ENCODE measurements at places on chromosomes 3 and 15.
A peak's percentile ranks its signal among the peaks of the same experiment; 100 is the strongest.

GRCh38 chr3:161560008-161560637, 63.5 kb downstream of the OTOL1 start:
- peak; percentile 8 for DNase-seq

- DNase-seq = no peak
Measured at GRCh38 chr3:52297242-52298148, 9.9 kb downstream of the GLYCTK start.

- DNase-seq = no peak
Measured at GRCh38 chr3:31462050-31462569, 70.6 kb upstream of the STT3B start.

DNA sequence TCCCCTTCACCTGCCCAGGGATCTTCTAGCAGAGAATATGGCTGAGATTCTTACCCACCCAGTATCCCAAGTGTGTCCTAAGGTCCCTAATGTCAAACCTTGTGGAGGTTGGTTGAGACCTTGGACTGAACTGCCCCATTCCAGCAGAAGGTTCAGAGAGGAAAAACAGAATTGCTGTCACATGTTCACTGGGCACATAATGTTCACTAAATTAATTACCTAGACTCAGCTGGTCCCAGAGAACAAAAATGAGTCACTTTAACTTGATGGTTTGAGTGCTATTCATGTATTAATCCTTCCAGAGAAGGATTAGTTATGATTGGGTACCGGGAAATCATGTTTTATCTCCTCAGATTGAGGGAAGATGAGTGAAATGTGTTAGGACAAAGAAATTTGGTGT, 171.3 kb upstream of the GADL1 start:
- DNase-seq = no peak

DNA sequence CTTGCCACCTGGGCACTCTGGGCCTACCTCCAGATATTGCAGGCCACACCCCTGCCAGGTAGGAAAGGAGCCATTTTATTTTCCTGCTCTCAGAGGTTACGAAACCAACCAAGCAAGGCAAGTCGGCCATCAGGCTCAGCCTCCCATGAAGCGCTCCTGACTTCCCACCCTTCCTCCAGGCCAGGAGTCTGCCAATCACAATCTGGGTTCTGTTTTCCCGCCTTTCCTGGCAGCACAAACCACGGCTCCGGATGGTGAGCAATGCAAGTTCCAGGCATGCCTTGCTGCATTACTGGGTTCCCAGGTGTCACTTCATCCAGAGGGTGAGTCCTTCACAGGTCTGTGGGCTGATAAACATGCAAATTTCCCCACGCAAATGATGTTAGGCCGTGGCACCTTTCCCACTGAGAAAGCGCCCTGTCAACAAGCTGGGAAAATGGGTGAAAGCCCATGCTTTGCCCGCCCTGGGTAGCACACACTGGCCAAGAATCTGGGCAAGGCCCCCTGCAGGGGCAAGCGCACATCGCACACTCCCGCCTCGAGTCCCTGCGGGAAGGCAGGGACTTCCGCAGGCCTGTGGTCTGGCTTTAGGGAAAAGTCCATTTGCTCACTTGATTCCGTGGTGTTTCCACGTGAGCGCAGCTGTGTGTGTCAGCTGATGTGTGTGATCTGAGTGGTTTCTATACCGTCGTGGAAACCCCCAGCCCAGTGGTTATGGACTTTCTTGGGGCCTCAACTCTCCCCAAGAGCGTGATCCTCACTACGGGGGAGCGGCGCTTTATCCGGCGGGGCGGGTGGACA, 61.6 kb upstream of the RYK start:
- DNase-seq = peak; percentile 10

DNA sequence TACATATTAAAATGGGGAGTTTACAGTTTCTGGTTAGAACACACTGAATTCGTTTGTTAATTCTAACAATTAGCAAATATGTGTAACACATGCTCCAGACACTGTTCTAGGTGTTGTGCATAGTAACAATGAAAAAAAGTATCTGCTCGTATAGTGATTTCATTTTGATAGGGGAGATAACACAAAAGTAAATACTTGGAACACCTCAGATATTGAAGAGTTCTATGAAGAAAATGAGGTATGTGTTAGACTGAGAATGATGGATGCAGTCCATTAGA, 6.8 kb upstream of the TMF1 start:
- no peak for DNase-seq

DNA sequence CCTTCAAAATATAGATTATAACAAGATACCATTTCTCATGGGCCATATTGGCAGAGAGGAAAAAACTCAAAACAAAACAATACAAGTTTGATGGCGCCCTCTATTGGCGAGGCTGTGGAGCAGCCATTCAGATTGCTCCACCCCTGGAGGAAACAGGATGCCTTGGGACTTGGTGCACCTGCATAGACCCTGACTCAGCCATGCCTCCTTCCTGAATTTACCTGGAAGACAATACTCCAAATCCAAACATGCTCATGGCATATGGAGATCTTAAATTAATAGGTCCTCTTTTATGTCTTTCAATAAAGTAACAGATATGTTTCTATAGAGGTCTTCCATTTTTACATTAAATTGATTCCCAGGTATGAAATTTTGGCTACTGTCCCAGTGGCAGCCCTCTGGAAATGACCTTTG, 90.0 kb downstream of the APBA2 start:
- peak; percentile 74 for DNase-seq

GRCh38 chr3:61669668-61670299, 108.4 kb downstream of the PTPRG start:
- DNase-seq = no peak

DNA sequence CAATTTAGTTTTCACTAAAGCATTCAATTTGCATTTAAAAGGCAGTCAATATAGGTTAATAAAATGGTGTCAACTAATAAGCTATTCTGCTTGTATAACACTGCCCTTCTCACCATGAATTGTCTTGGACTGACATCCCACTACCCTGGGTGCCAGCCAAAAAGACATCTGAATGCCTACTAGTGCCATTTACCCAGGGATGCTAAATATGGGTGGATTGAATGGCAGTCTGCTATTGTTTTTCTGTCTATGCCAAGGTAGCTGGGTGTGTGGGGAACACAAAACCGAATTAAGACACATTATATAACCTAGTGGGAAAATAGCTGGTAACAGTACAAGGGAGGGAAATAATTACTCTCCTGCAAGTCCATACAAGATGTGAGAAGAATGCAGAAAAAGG, 240.0 kb upstream of the CFAP20DC start:
- no peak for DNase-seq

DNA sequence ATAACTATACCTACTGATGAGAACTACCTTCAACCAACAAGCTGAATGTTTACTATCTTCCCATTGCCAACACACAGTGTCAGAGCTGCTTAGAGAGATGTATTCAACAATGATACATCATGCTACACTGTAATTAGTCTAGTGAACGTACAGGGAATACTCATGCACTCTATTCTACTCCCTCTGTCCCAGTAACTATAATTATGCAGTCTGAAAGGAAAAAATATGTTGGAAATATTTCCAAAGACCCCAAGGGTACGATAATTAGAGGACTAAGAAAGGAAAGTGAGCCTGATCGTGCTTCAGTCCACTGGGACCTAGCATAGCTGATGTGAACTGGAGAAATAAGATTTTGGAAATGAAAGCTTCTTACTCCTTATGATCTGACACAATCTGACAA, 36.9 kb upstream of the FSIP1 start:
- no peak for DNase-seq

GRCh38 chr3:165754219-165755007, 82.8 kb downstream of the BCHE start:
- DNase-seq = no peak

DNA sequence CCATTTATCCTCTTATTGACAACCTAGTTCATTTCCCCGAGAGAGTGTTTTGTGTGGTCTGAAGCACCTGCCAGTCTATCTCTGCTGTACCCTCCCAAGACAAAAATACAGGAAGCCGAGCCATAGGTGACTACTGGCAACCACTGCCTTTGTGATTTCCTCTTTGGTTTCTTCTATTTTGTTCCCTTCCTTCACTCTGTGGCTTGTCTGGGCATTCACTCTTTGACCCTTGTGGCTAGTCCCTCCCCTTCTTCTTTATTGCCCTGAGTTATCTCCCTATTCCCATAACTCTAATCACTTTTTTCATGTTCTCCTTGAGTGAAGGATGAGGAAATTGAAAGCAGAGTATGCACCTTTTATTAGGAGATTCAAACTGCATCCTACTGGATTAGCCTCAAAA, at the start of gene ADGRG7:
TSS of gene ADGRG7 (plus strand) at position 297 of the 400 bp plus-strand sequence. CDS start 256 bp downstream, outside the sequence.
- DNase-seq = no peak
